ENCODE measurements at places on chromosomes 1 and 21.

GRCh38 chr21:43354026-43354420, 72.9 kb downstream of the SIK1 start:
- DNase-seq, result no peak

GRCh38 chr1:180791806-180792205, 120.9 kb upstream of the KIAA1614 start:
- DNase-seq, result no peak

- DNase-seq, result no peak
Observed at GRCh38 chr1:91515994-91516393, 15.3 kb downstream of the CDC7 start.

DNA sequence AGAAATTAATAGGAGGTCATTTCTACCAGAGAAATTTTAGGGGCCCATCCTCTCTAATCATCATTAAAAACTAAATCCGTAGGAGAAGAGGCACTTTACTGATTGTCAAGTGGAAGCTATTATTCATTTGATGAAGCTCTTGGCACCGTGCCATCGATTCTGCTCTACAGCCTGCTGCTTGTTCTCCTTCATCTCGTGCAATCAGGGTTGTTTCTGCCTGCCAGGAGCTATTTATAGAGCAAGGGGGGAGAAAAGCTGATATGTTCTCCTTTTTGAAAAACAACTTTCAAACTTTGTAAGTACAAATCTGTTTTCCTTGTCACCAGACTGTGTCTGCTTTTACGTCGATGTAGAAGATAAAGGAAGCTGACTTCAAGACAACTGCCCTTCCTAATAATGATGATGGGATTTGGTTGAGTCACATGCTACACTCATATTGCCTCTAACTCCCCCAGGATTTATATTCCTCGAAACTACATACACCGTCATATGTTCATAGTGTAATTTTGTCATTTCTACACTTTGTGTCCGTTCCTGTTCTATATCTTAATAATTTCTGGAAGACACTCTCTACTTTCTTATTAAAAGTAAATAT, 169.6 kb upstream of the LHX8 start:
- peak; percentile 9 for DNase-seq

DNA sequence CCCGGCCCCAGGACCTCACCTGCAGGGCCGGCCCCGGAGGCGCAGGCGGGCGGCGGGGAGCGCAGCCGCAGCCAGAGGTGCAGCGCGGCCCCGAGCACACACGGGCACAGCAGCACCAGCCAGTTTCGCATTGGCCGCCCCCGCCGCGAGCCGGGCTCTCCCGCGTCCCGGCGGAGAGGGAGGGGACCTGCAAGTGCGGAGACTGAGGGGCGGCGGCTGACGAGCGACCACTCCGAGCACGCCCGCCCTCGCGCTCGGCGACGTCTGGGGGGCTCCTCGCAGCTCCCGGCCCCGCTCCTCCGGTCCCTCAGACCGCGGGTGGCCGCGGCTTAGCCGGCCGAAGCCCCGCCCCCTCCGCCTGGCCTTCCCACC, at the start of gene B3GALNT2:
TSS of gene B3GALNT2 (minus strand) at position 331 of the 372 bp plus-strand sequence. CDS start at position 131, 200 bp downstream.
- no peak for DNase-seq

DNA sequence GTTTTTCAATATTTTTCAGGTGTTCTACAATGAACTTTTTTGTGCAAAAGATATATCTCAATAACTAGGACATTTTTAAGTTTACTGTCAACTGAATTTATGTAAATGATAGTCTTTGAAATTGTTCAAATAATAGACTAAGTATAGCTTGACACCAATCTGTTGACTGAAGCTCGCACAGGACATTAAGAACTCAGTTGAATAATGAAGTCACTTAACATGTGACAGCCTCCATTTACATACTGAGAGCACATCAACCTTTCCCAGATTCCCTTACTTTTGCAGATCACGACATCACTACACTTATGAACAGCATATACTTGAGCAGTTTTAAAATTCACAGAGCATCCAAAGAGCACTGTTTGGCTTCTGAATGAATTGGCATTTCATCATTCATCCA, 268.2 kb downstream of the LRRC7 start:
- peak; percentile 19 for DNase-seq

DNA sequence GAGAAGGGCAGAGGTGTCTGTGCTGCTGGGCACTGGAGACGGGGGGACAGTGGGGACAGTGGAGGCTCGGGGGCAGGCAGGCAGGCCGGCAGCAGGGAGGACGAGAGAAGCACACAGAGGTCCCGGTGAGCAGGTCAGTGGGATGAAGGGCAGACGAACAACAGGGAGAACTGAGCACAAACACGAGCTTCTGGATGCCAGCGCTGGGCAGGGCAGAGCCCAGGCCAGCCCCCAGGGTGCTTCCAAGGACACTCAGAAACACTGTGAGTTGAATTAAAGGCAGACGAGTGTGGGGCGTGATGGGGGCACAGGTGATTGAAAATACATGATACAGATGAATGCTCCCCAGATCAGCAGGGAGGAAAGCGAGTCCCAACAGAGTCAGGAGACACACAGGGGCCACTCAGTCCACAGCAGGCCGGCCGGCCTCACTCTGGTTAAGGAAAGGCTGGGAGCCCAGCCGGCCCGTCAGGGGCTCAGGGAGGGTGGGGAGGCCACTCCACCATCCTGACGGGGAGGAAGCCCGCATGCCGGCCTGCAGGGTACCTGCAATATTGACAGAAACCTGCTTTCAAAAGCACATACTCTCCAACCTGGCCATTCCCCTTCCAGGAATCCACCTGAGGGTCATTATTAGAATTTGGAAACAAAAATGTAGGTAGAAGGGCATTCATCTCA, 14.1 kb downstream of the SLC19A1 start:
- DNase-seq, result no peak

- no peak for DNase-seq
Observed at GRCh38 chr1:39777306-39777705, 6.2 kb upstream of the OXCT2 start.

- DNase-seq, result no peak
Observed at GRCh38 chr21:21973806-21974205, 975.6 kb downstream of the NCAM2 start.

- DNase-seq, result peak; percentile 13
Observed at GRCh38 chr1:110310300-110310699, 28.9 kb upstream of the RBM15 start.

GRCh38 chr1:1427820-1428148, 6.7 kb upstream of the ANKRD65 start:
- DNase-seq, result no peak

GRCh38 chr1:5729636-5730145, 262.5 kb downstream of the NPHP4 start:
- DNase-seq, result no peak

DNA sequence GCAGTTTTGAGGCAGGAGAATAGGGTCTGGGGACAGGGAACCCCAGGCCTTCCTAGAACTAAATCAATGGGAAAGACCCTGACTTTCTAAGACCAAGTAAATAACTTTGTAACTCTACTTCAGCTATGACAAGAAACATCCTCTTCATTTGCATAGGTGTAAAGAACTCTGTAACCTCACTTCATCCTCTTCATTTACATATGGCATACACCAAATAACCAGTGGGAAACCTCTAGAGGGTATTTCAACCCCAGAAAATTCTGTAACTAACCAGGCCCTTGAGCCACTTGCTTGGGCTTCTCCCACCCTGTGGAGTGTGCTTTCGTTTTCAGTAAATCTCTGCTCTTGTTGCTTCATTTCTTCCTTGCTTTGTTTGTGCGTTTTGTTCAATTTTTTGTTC, 495.6 kb downstream of the SIPA1L2 start:
- DNase-seq, result no peak

DNA sequence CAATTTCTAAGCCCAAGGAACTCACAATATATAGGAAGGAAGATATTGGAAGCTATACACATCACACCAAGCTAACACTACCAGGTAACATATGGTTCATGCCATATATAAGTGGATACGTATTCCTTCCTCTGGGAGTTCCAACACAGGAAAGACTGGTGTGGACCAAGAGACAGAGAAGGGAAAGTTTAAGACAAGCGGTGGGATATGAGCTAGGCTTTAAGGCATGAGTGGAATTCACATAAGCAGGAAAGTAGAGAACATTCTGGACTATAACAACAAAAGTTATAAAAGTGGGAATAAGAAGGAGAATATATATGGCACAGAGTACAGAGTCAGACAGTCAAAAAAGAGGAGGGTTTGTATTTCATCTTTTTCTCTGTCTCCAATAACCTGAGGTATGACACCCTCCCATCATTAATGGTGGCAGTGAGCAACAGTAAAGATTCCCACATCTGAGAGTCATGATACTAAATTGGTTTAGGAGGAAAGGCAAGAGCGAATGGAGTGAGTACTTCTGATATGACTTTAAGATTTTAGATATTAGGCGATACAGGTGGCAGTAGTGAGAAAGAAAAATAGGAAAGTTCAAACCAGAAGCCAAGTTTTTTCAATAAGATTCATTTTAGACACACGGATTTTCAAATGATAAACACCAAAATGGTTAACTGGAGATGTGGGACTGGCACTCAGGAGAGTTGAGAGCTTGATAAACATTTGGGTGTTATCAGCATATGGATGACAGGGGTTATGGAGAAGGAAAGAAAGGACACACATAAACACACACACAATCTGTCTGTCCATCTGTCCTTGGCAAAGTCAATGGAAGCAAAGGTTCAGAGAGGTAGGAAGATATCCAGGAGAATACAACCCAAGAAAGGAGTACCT, 87.4 kb upstream of the TTC39A start:
- DNase-seq, result no peak

DNA sequence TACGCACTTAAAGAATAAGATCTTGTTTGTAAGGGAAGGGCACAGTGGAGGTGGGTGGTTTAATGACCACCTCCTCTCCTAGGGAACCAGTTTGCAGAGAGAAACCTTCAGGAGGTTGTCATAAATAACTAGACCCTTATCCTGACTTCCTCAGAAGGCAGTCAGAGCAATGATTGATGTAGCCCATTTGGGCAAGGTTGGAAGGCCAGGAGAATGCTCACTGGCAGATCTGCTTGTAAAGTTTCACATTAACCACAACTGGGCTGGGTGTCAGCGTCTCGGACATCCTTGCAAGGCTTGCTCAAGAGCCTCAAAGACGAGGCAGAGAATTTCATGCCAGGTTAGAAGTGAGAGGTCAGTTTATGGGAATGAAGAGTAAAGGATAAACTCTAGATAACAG, 87.6 kb upstream of the TRABD2B start:
- no peak for DNase-seq

DNA sequence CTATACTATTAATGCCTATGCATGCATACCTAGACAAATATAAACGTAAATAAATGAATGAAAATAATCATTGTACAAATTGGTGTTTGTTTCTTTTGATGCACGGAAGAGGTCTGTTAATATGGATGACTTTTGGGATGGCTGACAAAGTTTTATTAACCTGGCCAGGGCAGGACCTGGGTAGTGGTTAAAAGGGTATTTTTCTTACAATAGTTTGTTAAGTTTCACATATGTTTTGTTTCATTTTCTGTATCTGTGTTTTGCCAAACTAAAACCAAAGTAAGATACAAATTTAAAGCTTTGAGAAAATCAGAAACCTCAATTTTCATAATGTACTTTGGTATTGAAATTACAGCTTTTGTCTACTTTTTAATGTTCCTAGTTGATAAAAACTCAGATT, 222.7 kb upstream of the OLFM3 start:
- no peak for DNase-seq

DNA sequence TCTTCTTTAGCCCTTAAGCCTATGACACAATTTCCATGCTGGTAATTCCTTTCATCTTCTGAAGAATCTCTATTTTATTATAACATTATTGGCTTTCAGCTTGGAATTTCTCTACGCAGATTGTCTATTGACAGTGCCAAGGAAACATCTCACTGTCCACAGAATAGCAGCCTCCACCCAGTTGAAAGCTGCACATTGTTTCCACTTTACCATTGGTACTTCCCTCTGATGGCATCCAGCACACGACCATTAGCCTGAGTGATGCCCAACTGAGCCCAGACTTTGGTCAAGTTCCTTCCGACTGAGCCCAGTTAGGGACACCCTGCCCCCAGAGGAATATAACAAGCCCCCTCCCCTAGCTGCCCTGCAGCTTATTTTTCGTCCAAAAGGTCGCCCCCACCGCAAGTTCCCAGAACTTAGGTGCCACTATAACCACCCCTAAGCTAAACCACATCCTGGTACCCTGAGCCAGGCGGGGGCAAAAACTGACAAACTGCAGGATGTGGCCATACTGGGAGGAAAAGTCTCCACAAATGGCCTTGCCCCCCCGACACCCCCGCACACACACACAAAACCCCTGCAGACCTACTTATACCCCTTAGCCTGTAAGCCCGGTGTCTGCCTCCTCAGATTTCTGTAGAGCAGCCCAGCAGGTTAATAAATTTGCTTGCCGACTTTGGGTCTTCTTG, 13.2 kb downstream of the GBP5 start:
- no peak for DNase-seq

DNA sequence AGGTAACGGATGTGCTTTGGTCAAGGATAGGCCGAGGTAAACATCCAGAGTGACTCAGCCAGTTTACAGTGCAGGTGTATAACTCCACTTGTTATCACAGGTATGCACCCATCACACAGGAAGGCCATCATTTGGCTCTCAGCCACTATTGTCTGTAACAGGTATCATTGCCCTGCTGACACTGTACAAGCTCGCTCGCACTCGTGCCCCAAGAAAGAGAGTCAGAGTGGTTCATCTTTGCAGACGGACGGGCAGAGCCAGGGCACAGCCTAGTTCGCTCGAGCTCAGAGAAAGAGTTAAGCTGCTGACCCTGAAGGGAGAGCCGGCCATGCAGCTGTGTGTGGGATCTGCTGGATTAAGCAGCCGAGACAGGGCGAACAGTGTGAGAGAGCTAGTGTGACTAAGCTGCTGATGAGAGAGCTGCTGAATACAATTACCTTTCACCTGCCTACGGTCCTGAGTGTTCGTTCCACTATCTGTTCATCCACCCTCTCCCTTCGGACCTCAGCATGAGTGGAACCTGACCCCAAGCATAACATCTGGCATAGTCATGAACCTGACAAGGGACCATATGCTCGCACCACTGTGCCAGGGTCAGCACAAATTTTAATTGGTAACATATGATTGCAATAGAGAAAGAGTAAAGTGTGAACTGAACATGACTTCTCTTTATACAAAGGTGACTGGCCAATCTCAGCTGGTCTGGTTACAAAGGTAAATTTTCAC, 27.0 kb upstream of the LYPD8 start:
- no peak for DNase-seq

GRCh38 chr1:219442611-219443061, 170.3 kb downstream of the ZC3H11B start:
- no peak for DNase-seq

DNA sequence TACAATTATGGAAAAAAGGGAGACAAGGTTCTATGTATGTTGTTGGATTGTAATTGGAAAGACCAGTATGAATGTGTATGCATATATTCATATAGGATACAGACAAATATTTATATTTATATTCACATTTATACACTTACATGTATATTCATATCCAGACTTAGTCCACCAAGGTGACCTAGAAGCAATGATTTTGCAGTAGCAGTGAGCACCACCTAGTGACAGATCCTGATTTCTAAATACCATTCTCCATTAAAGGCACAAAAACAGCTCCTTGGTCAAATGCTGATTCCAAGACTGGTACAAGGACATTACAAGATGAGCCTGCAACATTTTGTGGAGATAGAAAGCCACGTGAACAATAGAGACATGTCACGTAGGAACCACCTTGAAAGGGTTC, 153.4 kb downstream of the SDCCAG8 start:
- DNase-seq, result no peak

GRCh38 chr1:29306471-29307140, 70.3 kb downstream of the PTPRU start:
- DNase-seq, result no peak

All from putamen (tissue), 1 donor.